Hypothalamus (tissue), 51 donors: ENCODE measurements at places on chromosomes 7 and 10.

- no peak for DNase-seq
Observed at GRCh38 chr7:117807676-117808075, 65.6 kb downstream of the CTTNBP2 start.

- DNase-seq = no peak
Observed at GRCh38 chr7:18320971-18321567, 174.5 kb upstream of the HDAC9 start.

DNA sequence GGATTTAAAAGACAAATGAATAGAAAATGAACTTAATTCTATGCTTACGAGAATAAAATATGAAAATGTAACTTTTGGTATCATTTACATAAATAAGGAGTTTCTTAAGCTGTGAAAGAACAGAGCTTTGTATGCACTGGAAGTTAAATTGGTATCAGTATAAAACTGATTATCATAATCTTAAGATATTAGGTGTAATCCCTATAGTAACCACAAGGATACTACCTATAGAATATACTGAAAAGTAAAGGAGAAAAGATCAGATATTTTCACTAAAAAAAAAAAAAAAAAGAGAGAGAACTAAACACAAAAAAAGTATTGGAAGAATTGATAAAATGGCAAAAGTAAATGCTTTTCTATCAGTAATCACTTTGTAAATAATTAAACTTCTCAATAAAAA is 100.1 kb downstream of the TWIST1 start:
- no peak for DNase-seq

- DNase-seq = no peak
Observed at GRCh38 chr10:99579971-99580370, 40.3 kb downstream of the SLC25A28 start.

DNA sequence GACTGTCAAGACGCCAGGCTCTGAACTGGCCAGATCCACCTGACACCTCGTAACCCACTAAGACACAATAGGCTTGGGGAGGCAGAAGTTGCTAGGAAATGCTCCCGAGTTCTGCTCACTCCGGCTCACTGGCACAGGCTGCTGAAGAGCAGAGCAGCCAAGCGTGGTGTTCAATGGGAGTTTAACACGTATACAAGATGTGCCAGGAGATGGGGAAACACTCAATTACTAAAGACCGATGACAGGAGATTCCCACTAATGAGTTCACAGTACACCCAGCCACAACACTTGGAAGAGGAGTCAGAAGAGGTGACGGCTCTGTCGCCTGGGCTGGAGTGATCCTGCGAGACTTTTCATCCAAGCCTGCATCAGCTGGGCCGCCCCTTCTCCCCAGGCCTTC is 303.4 kb downstream of the GFRA1 start:
- DNase-seq = no peak
